ENCODE measurements at places on chromosomes 1 and 21.
A peak's percentile ranks its signal among the peaks of the same experiment; 100 is the strongest.

GRCh38 chr1:1968767-1969504, 34.6 kb downstream of the CFAP74 start:
- DNase-seq, result no peak

- DNase-seq, result no peak
Measured at GRCh38 chr1:221915764-221916163, 173.9 kb upstream of the DUSP10 start.

DNA sequence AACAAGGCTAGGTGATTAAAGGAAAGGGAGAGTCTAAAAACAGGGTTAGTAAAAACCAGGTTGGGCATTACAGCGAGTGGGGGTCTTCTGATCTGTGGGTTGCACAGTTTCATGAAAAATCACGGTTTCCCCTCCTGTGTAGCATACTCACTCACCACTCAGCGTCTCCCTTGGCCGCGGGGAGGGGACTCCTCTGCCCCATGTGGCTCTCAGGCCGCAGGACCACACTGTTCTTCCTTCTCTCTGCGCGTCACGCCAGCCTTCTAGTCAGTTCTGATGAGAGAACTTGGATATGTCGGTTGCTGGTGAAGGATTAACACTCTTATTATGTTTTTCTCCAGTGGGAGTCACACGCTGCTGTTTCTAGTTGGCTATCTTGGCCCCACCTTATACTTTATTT, 254.6 kb upstream of the LRRC7 start:
- DNase-seq, result no peak

DNA sequence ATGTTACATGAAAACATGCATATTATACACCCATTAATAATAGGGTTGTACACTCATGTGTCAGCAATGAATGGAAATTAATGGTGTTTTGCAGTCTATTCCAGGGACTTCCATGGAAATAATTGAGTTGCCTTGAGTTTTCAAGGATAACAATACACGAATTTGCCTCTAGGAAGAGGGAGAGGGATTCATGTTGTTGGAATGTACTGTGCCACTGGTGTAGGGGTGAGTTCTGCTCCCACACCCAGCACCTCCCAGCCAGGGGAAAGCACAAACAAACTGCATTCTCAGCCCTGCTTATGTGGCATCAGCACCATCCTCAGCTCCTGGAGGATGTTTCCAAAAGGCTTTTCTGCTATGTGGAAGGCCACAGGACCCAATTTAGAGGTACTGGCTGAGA, 57.8 kb downstream of the BCAR3 start:
- DNase-seq, result peak; percentile 91

DNA sequence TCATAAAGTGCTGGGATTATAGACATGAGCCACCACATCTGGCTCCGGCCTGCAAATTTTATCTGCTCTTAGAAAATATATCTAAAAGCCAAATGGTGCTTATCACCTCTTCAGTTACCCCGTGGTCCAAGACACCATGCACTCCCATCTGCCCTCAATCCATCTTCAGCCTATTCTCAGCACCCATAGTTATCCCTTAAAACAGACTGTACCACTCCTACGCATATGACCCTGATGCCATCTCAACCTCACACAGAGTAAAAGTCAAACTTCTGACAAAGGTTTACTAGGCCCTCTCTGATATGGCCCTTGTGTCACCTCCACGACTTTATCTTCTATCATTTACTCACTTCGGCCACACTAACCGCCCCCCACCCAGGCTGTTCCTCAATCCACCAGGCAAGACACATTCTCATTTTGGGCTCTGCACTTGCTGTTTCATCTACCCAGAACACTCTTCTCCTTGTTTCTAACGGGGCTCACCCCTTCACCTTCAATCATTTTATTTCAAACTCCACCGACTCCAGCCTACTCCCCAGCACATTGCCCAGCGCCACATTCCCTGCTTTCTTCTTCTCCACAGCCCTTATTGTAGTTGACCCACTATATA, 33.0 kb downstream of the USP48 start:
- no peak for DNase-seq

DNA sequence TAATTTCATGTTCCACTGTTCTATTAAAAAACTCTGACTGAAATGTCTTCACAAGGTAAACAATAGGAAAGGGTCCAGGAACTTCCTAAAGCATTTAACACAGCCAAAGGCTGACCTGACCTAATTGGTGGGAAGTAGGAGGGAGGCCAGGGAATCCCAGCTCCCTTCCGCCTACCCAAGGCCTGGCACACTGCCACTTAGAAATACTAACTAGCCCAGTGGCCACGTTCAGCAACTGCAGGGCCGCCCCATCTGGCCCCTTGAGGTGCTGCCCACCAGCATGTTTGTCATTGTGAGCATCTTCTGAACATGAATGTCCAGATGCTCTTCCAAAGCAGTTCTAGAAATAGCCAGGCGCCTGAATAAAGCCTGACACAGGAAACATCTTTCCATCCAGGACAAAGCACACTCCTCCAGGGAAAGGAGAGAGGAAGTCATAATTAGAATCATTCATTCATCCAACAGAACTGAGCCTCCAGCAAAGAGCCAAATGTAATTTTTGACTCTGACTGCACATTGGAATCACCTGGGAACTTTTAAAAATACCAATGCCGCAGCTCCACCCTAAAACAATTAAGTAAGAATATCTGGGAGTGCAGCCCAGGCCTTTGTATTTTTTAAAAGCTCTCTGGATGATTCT, 44.6 kb upstream of the BCL9 start:
- DNase-seq, result peak; percentile 27

- peak; percentile 83 for DNase-seq
Measured at GRCh38 chr1:214983126-214983869, 99.2 kb upstream of the KCNK2 start.

DNA sequence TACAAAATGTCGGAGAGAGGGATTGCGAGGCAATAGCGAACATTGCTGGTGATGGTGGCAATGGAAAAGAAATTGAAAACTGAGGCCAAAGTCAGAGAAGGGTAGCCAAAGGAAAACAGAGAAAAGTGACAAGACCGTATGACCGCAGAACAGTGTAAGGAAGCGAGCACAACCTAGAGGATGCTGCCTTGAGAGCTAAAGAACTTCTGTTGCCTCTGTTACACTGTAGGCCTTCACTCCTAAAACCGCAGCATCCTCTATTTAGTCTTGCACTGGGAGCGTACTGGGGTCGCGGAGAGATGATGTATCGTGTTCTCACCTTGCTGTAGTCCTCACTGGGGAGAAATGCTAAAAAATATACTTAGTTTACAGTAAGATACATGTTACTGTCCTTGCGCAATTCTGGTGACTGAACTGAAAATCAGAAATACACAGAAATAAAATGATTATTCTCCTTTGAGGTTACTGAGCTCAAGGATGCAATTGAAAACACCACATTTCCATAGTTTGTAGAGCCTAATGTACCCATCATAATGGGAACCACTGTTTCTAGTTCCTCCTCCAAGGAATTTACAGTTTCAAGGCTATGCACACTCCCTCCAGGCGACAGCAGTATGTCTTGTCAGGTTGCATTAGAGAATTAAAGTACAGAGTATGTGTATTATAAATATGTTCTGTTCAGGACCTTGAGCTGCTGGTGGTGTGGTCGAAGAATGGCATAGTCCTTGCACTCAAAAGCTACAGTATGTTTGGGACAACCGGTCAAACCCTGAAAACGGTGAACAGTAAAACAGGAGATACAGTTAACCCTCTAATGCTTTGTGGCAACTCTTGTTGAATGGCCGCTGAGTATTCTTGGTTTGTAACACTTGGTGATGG, 1.3 kb downstream of the NEK7 start:
- peak; percentile 45 for DNase-seq

DNA sequence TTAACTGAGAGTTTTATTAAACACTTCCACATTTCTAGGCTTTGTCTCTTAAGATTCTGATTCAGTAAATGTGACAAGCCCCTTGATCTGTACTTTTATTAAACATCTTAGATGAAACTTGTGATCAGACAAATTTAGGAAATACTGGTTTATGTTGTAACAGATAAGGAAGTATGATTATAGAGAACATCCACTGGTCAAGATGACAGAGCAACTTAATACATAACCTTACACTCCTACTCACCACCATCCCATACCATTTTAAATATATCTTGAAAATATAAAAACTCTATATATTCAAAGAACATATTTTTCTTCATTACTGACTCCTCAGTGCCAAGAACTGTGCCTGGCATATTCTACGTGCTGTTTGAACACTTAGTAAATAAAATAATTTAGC, 217.5 kb downstream of the LRRC40 start:
- no peak for DNase-seq

DNA sequence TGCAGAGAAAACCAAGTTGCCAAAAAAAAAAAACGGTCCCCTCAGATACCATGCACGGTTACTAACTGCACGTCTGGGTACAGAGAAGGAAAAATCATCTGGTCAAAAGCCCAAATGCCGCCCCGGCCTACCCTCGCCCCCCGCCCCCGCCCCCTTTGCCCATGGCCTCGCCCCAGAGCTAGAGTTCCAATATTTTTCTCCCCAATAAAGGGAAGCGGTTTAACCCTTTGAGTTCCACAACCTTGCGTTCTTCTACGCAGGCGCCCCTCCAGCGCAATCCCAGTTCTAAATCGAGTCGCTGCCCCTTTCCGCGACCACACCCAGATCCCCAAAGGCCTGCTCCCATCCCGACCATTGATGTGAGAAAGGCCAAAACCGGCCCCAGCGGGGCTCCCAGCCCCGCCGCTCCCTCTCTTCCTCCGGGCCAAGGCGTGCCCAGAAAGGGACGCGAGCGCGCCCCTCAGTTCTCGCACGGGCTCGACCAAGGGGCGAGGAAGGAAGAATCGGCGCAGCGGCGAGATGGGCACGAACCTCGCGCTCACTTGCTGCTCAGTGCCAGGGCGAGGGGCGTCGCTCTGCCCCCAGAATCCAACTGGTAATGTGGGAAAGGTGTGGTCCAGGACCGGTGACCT, 797 bp downstream of the WDR47 start:
- DNase-seq, result no peak

GRCh38 chr1:154744352-154745035, 125.6 kb downstream of the KCNN3 start:
- DNase-seq, result no peak

DNA sequence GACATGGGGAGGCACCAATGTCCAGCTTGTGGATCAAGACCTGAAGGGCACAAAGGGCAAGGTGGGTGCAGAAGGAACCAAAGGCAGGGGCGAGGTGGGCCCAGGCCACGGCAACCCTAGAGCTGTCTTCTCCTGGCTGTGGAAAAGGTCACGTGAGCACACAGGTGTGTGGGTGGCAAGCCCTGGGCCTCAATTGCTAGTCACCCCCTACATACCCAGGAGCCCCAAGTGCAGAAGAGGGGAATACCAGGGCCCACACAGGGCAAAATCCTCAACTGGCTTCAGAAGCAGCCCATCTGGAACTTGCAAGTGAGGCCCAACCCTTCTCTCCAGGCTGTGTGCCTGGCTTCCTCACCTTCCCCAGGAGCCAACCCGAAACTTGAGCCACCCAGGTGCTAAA, 25.6 kb downstream of the ZBTB17 start:
- no peak for DNase-seq

GRCh38 chr1:215567491-215568298, 591 bp downstream of the KCTD3 start:
- peak; percentile 67 for DNase-seq

GRCh38 chr1:210250665-210250997, 18.0 kb downstream of the SERTAD4 start:
- DNase-seq, result no peak

DNA sequence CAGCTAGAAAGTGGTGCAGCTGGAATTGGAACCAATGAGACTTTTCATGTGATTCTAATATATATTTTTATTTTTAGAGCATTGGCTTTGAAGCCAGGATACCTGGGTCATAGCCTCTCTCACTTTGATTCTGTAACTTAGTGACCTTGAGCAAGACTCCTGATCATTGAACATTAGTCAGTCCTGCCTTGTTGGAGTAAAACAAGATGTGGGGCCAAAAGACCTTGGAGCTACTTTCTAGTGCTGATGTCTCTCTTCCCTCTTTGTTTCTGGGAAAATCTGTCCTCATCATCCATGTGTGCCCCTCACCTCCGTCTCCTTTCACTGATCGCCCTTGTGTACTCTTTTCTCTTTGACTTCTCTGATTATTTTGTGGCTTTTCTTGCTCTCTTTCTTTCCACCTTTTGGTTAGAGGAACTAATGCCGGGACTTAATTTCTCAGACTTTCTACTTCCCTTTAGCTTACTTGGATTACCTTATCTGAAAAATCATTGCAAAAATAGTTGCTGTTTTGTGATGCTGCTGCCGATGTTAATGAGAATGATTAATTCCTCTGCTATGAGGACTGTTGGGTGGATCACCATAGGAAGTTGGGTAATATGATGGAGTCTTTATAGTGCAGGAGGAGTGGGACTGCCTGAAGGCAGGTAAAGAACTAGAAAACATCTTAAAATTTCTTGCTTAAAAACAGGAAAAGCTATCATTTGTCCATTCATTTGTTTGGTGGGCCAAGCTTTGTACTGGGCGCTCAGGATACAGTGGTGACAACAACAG, 72.0 kb downstream of the NOS1AP start:
- DNase-seq, result peak; percentile 90

DNA sequence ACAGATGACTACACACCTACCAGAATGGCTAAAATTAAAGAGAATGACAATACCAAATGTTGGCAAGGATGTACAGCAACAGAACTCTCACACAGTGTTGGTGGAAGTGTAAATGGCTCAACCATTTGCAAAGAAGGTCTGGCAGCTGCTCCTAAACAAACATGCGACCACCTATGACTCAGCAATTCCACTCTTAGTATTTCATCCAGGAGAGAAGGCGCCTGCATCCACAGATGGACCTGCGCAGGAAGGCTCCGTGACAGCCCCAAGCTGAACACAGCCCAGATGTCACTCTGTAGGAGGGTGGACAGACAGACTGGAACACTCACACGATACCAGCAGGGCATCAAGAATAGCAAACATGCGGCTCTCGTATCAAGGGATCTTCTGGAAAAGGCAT, 6.7 kb downstream of the PTTG1IP start:
- DNase-seq, result peak; percentile 77

DNA sequence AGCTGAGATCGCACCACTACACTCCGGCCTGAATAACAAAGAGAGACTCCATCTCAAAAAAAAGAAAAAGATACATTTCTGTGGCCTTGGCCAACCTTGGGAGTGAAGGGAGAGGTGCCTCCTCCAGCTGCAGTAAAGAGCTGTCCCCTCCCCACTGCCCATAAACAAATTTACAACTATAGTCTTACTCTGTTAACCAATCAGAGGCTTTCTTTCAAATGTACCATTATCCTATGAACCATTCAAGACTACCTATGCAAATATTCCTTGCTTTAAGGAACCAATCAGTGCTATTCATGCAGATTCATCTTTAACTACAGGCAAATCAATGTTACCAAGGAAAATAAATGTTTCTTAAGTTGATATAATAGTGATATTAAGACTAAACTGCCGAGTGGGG, 1.0 kb downstream of the CELA2B start:
- DNase-seq, result no peak

GRCh38 chr1:33273961-33274371, 17.7 kb downstream of the ZNF362 start:
- peak; percentile 14 for DNase-seq

GRCh38 chr1:197066719-197067456, at the start of gene F13B:
Gene F13B (minus strand): TSS chr1:197067260. CDS start chr1:197067223, 37 bp downstream.
- DNase-seq, result no peak

GRCh38 chr1:158259117-158259516, 4.9 kb downstream of the CD1A start:
- DNase-seq, result no peak

GRCh38 chr1:207956986-207957385, 46.1 kb upstream of the CD34 start:
- DNase-seq, result no peak

GRCh38 chr1:17564458-17565393, 25.2 kb downstream of the ARHGEF10L start:
- DNase-seq, result no peak

- no peak for DNase-seq
Measured at GRCh38 chr1:214493126-214493796, 58.1 kb downstream of the PTPN14 start.
